ENCODE measurements at places on chromosomes 5 and 9.

DNA sequence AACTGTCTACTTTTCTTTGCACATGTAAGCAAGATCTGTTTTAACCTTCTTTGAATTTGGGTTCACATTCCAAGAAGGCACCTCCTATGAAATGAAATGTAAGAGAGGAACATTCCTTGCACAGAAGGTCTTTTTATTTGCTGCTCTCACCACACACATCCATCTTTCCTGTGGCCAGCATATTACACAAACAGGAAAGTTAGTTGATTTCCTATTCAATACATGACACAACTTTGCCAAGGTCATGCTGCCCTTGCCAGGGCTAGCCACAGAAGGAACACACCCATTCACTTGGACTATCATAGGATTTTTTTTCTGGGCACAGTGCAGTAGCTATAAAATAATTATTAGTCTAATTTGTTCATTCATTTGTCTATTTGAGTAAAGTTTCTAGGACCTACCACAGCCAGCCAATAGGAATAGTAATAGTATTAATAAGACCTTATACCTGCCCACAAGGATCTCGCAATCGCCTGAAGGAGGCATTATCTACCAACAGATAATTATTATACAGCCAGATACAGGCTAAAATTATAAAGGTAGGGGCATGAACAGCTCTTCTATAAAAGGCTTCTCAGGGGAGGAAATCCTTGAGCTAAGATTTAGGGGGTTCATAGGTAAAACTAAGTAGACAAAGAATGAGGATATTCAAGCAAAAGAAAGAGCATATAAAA lies 78.1 kb upstream of the NREP start:
- no peak for DNase-seq

DNA sequence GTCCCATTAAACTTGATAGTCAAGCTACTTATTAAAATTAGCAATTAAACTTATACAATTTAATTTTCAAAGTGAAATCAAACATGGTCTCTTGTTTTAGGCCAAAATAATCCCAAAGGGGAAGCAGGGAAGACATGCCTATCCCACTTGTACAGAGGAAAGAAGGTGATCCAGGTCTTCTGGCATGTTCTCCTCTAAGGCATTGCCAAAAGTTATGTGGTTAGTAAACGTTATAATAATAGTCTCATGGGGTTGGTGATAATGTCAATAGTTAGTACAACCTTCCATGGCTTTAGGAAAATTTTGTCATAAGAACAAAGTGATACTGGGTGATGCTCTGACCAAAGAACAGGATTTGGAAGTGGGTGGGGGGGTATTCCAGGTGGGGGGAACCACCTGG lies 52.8 kb downstream of the ROR2 start:
- DNase-seq, result no peak

- DNase-seq, result no peak
These were observed 59.1 kb downstream of the PSMB7 start for GRCh38 chr9:124355941-124356744.

DNA sequence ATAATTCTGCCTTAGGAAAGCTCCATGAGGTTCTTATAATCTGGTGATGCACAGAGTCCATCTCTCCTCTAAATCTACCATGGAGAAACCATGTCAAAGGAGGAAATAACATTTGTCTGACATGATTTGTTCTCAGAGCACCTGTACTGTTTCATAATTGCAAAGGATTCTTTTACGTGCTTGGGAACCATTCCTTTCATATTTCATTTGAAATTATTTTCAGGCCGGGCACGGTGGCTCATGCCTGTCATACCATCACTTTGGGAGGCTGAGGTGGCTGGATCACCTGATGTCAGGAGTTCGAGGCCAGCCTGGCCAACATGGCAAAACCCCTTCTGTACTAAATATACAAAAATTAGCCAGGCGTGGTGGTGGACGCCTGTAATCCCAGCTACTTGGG lies 65.4 kb downstream of the UGCG start:
- DNase-seq, result no peak

- no peak for DNase-seq
These were observed 24.7 kb downstream of the DAP start for GRCh38 chr5:10736354-10736753.

GRCh38 chr5:38451074-38451725 lies 105.2 kb downstream of the LIFR start:
- no peak for DNase-seq

DNA sequence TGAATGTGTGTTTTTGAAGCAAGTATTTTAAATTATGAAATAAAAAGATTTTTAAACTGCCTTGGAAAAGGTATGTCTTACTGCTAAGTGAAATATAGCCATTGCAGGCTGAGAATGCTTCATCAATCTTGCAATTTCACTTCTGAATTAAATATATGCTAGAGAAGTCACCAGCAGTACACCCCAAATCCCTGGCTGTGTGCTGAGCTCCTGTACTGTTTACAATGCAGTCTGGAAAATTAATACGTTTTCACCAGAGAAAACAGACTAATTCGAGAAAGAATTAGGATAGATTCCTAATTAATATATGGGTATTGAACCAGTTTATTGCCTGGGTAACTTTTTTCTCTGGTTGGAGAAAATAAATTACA lies 3.2 kb downstream of the PRDM6 start:
- no peak for DNase-seq

DNA sequence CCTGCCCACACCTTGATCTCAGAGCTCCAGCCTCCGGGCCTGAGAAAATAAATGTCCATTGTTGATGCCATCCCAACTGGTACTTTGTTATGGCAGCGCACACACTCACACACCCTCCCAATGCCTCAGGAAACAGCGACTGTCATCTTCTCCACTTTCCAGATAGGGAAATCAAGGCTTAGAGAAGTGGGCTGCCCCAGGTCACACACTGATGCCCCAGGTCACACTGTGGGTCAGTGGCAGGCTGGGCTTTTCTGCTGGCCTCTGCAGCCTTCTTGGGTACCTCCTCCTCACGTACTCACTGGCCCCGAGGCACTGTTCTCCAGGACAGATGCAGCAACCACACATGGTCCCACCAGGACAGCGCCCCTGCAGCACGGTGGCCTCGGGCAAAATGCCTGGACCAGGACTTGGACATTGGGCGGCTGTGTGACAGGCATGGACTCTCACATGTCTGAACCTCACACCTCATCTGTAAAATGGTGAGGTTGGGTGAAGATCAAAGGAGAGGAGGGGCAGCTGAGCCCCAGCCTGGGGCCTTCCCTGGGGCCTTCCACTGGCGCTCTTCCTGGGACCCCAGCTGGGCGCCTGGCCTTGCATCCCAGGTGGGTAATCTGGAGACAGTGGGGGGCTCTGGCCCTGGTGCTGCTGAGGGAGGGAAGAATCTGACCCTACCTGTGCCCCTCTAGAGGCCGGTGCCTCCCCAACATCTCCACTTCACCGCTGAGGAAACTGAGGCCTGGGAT lies 156.0 kb downstream of the COL23A1 start:
- no peak for DNase-seq

GRCh38 chr5:176418251-176418650 lies 1.9 kb upstream of the CLTB start:
- DNase-seq, result no peak

DNA sequence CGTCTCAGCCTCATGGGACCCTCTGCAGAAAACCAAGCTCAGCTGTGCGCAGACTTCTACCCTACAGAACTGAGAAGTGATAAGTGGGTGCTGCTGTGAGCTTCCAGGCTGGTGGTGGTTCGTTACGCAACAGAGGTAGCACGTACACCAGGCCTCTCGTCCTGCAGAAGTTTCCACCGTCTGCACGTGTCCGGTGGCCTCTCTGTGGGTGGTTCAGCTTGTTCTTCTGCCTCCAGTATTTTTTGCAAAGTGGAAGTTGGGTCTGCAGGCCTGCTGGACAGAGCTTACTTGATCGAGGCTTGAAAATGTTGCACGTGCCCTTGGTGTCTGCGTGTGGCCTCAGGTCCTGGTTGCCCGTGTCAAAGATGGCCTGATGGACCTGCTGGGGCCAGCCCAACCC lies 27.5 kb downstream of the KCNT1 start:
- no peak for DNase-seq

- DNase-seq, result no peak
These were observed 47.8 kb upstream of the CDKN2AIPNL start for GRCh38 chr5:134459491-134459890.

DNA sequence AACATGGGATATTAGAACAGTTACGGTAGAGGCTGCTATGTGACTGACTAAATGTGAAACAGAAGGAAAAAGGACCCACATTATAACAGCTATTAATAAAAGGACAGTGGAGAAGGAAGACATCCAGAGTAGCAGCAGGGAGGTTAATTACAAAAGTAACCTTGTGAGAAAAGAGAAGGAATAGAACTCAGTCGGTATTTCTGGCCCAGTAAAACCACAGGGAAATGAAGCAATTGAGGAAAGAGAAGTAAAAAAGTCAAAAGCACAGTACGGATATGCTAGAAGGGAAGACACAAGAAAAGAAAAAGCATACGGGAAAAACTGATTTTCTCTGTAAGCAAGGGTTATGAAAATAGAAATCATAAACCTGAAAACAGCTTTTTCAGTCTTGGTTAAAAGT lies 164.7 kb downstream of the RFX3 start:
- no peak for DNase-seq

DNA sequence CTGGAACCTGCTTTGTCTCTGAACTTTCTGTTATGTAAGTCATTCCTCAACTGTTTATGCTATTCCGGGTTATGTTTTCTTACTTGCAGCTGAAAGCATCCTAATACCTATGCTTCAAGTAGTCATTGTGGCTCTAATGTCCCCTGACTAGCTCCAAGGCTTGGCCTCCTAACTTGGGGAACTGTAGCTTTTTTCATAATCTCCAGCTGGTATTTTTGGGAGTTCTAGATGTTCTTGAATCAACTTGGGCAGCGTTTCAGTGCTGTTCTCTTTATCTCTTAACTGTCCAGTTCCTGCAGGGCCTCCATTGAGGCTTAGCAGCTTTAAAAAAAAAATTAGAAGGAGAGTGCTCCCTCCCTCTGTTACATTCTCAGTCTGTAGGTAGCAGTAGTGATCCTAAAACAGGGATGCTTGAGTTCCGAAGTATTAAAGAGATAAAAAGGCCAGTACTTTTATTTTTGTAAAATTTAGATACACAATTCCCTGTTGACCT lies 100.0 kb upstream of the ACTBL2 start:
- DNase-seq, result no peak

- DNase-seq, result no peak
These were observed 123.3 kb downstream of the ST8SIA4 start for GRCh38 chr5:100779669-100780375.

DNA sequence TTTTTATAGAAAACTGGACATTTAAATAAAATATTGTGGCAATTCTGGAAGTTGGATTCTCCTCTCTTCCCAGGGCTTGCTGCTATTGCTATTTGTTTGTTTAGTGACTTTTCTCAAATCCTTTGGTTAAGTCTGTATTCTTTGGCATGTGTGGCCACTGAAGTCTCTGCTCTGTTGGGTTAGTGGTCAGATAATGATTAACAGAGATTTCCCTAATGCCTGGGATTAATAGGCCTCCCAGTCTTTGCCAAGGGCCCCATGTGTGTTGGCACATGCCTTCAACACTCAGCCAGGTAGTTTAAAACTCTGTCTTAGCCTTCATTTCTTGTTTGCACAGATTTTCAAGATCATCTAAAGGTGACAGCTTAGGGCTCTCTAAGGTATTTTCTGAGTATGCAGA lies 92.8 kb upstream of the EPB41L4A start:
- DNase-seq, result no peak

- DNase-seq, result no peak
These were observed 2.1 kb downstream of the TMEM250 start for GRCh38 chr9:136116360-136117098.

GRCh38 chr9:119181561-119181960 lies 187.7 kb downstream of the BRINP1 start:
- DNase-seq, result no peak

DNA sequence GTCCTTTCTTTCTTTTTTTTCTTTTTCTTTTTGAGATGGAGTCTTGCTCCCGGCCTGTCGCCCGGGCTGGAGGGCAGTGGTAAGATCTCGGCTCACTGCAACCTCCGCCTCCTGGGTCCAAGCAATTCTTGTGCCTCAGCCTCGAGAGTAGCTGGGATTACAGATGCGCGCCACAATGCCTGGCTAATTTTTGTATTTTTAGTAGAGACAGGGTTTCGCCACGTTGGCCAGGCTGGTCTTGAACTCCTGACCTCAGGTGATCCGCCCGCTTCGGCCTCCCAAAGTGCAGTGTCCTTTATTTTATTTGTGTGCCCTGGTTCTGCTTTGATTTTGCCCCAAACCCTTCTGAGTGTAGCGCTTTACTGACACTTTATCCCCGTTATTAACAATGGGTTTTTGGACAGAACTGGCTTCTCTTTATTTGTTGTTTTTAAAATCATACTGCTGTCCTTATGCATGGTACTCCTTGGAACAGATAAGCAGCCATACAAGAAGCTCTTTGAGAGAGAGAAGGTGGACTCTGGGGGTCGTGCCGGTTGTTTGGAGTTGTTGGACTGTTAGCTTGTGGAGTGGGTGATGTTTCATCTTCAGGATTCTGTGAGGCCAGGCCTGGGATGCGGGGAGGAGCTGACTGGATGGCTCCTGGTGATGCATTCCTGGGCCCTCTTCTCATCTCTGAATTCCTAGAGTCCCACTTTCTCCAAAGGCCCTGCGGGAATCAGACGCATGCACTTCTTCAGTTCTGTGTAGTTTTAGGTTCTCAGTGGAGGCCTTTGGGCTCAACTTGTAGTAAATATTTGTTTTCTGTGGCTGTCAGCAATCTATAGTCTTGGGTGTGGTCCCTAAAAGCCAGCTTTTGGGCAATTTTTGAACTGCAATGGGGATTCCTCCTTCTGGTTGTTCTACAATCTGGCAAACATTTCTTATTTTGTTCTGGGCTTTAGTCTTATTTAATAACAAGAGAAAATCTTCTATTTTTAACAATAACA lies 47.8 kb downstream of the PTTG1 start:
- peak; percentile 31 for DNase-seq

- DNase-seq, result no peak
These were observed 7.8 kb upstream of the ALDOB start for GRCh38 chr9:101443364-101443771.

DNA sequence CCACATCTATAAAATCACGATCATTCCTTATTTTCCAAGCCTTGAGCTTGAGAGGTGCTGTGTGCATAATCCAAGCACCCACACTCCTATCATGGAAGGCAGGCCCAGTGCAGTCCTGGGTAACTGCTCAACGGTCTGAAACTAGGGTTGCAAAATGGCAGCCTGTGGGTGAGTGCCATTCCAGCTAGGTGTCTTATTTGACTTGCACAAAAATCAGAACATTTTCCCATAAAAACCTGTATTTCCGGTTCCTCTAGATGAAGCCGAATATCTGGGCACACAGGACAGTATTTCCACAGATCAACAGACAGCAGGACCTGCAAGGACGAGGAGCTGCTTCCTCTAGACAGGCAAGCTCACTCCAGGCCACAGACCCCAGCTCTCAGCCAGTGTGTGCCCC lies 588.8 kb downstream of the BNC2 start:
- no peak for DNase-seq

- no peak for DNase-seq
These were observed 47.1 kb downstream of the ST8SIA4 start for GRCh38 chr5:100855937-100856430.

DNA sequence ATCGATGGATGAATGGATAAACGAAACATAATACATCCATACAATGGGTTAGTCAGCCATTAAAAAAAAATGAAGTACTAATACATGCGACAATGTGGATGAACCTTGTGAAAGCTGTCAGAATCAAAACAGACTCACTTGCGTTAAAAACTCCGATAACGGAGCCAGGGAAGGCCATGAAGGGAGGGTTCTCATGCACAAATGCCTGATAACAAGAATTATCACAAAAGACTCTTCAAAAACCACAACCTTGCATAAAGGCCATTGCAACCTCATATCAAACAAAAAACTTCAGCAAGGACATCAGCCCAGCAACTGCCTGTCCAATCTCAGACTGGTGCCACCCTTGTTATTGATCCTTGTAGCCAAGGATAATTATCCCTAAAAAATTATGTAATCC lies 13.7 kb downstream of the ERMP1 start:
- no peak for DNase-seq
